Articular chondrocyte of knee joint (primary cell): ENCODE measurements at places on chromosomes 11 and 22. TPM values are rescaled to one million over a fixed set of nuclear protein-coding genes. Genes with fewer than 3 reads are reported as not detected.

ESAM gene
- total RNA-seq, result 0.13 and 0.54 TPM in 2 replicates

DBX1 gene
- total RNA-seq, result not detected in 2 replicates

TTC28 gene
- total RNA-seq, result 56.3 TPM in 2 replicates

PKDREJ gene
- total RNA-seq, result under 0.01 and 0.11 TPM in 2 replicates

NCAPD3 gene
- 14.0 and 14.9 TPM in 2 replicates for total RNA-seq

APOL1 gene
- total RNA-seq, result 29.0 and 33.4 TPM in 2 replicates

MYBPC3 gene
- not detected in 2 replicates for total RNA-seq

PDHX gene
- 33.3 and 46.7 TPM in 2 replicates for total RNA-seq

CSNK2A3 gene
- total RNA-seq, result 2.7 and 5.1 TPM in 2 replicates

LINC01488 gene
- total RNA-seq, result not detected in 2 replicates

OR10D3 gene
- total RNA-seq, result under 0.01 TPM in 1 of 2 replicates, not detected in the other

TENM4 gene
- 0.13 and 3.7 TPM in 2 replicates for total RNA-seq

FGF19 gene
- not detected in 2 replicates for total RNA-seq

MMP8 gene
- total RNA-seq, result 0.22 TPM in 1 of 2 replicates, not detected in the other

TMEM191C gene
- total RNA-seq, result 0.13 and 0.32 TPM in 2 replicates

RAG2 gene
- not detected in 2 replicates for total RNA-seq
